Activated CD8-positive, alpha-beta T cell treated with anti-CD3 and anti-CD28 coated beads, Interleukin-2, amount 10 ng/mL, durations not matched to agents 7 days and 5 days (primary cell): ENCODE measurements at places on chromosomes 3 and 15.
A peak's percentile ranks its signal among the peaks of the same experiment; 100 is the strongest.

DNA sequence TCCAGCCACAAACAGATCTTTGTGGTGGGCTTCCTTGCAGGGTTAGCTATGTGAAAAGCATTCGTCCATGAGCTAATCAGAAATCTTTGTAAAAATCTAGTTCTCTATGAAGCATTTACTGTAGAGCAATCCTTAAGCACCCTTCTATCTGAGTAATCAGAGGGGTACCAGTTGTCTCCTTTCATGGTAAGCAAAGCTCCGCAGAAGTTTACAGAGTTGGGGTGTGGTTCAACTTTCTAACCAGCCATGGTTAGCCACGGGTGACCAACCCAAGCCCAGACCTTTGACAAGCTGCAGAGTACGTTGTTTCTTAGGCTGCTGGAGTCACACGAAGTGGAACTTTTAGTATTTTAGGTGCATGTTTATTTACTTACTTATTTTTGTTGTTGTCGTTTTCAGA is 77.4 kb downstream of the FLNB start:
- no peak for DNase-seq

DNA sequence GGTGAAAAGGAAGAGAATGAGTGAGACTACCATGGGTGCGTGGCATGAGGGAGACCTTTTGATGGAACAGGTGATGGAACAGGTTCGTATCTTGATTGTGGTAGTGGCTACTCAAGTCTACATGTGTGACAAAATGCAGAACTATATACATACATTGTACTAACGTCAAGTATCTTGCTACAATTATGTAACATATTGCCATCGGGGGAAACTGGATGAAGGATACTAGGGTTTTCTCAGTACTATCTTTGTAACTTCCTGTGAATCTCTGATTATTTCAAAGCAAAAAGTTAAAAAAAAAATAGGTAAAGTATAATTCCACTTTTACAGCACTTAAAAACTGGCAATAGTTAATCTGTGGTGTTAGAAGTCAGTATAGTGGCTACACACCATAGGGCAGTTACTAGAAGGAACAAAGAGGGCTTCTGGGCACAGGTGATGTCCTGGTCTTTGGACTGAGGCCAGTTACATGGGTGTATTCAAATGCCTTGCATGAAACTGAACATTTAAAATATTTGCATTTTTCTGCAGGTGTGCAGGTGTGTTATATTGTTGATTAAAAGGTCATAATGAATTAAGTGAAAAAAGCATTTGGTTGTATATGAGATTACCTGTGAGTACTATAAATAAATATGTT is 61.4 kb downstream of the LRRK1 start:
- DNase-seq, result no peak

- no peak for DNase-seq
These were observed 103.5 kb upstream of the SMAD3 start for GRCh38 chr15:66961901-66962300.

GRCh38 chr3:55332176-55332575 is 154.9 kb downstream of the WNT5A start:
- DNase-seq, result no peak

- peak; percentile 3 for DNase-seq
These were observed 21.8 kb upstream of the NOX5 start for GRCh38 chr15:68992696-68993095.
